Calu3 (cell line): ENCODE measurements at places on chromosomes 12 and 14. TPM values are rescaled to one million over a fixed set of nuclear protein-coding genes. Genes with fewer than 3 reads are reported as not detected.

GRCh38 chr12:104514092-104514810, 57.5 kb downstream of the CHST11 start:
- no peak overlapping the region for H3K4me3 ChIP-seq
- H3K4me1 ChIP-seq, result no peaks in the 10 kb centered on the region
- H3K27me3 ChIP-seq, result peaks cover 51% of the 10 kb centered on the region
- no peak overlapping the region for H3K27ac ChIP-seq
- H3K36me3 ChIP-seq, result no peaks in the 10 kb centered on the region

DNA sequence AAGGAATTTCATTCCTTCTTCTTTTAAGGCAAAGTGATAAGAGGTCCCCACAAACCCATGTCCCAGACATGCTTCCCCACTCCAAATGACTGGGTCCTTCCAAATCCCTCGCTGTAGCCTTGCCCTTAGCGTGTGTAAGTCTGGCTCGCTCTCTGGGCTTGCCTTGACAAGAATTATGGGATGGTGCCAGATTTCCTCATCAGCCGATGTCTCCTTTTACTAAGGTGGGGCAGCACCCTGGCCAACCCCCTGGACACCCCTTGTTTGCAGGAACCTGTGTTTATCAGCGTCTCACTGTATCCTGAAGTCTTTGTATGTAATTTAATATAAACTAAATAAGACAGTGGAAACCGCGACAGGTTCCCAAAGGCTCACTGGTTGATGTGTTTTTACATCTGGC, 493.3 kb downstream of the EGLN3 start:
- H3K4me1 ChIP-seq, result no peaks in the 10 kb centered on the region
- H3K27me3 ChIP-seq, result peaks cover 24% of the 10 kb centered on the region
- H3K27ac ChIP-seq, result no peak overlapping the region
- no peak for DNase-seq
- no peaks in the 10 kb centered on the region for H3K36me3 ChIP-seq

GRCh38 chr12:49079793-49080192, 10.0 kb upstream of the RHEBL1 start:
- H3K27me3 ChIP-seq, result peaks cover 21% of the 10 kb centered on the region
- no peaks in the 10 kb centered on the region for H3K4me1 ChIP-seq
- no peaks in the 10 kb centered on the region for H3K36me3 ChIP-seq

DNA sequence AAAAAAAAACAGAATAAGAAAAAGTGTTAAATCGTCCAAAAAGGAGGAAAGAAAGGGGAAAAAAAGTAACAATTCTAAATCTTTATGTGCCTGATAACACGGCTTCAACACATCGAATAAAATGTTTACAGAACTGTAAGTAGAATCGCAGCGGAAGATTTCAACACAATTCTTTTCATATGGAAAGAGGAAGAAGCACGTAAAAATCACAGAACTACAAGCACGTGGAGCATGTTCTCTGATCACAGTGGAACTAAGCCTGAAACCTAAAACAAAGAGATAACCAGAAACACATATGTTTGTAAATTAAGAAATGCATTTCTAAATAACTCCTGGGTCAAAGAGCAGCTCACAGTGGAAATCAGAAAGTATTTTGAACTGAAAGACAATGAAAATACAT, 8.7 kb downstream of the CLEC7A start:
- no peak overlapping the region for H3K27ac ChIP-seq
- H3K4me3 ChIP-seq, result no peak overlapping the region
- no peaks in the 10 kb centered on the region for H3K4me1 ChIP-seq
- H3K36me3 ChIP-seq, result no peaks in the 10 kb centered on the region

Gene IL31
- not detected in 2 replicates for total RNA-seq

GRCh38 chr12:20305470-20305869, 62.9 kb upstream of the PDE3A start:
- H3K36me3 ChIP-seq, result no peaks in the 10 kb centered on the region
- H3K4me1 ChIP-seq, result no peaks in the 10 kb centered on the region
- peaks cover 4% of the 10 kb centered on the region for H3K27me3 ChIP-seq
- H3K27ac ChIP-seq, result no peak overlapping the region
- H3K4me3 ChIP-seq, result no peak overlapping the region
